Liver (tissue), 10 donors: ENCODE measurements at places on chromosomes 7 and 10. TPM values are rescaled to one million over a fixed set of nuclear protein-coding genes. Genes with fewer than 3 reads are reported as not detected.

The NKX6-2 gene
- not detected for total RNA-seq

The TEX47 gene
- total RNA-seq = not detected

The ASIC3 gene
- total RNA-seq = 0.05 TPM

The LRRC4 gene
- total RNA-seq = 2.7 TPM

The KIAA1549 gene
- total RNA-seq = 0.50 TPM

The PMPCB gene
- total RNA-seq = 43.3 TPM

The CFAP58 gene
- 0.08 TPM for total RNA-seq

The PRPS1L1 gene
- not detected for total RNA-seq

DNA sequence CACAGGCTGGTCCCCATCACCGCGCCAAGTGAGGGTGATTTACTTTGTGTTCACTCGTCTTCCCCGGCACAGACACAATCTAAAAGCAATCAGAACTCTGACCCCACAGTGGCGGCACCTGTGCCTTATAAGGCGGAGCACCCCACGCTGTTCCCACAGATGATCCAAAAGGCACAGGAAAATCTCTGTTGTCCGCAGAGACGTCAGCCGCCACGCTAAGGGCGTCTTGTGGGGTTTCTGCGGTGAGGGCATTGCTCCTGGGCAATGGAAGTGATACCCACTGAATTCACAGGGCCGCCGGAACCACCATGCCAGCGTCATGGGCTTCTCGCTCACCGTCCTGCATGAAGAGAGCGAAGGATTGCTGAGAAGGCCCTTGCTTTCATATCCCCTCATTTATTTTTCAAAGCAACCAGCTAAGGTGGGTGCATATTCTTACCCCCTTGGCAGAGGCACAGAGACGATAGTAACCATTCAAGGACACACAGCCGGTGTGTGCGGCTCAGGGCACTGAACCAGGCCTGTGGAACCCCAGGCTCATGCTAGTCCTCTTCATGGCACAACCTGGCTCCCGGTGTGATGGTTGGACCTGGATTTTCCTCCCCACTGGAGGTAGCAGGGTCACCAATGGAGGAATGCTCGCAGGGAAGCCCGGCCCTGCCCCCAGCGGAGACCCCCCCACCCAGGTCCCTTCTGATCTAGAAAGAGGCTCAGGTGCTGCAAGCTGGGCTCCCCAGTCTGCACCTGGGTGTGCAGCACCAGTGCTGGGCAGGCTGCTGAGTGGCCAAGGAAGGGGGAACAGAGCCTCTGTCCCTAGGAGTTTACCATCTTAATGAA is 279.0 kb downstream of the TCERG1L start:
- no peak for DNase-seq

- DNase-seq = peak; percentile 77
Observed at GRCh38 chr10:23067939-23068775, 27.2 kb upstream of the MSRB2 start.

GRCh38 chr7:113639221-113639620 is 279.6 kb downstream of the PPP1R3A start:
- DNase-seq = no peak

DNA sequence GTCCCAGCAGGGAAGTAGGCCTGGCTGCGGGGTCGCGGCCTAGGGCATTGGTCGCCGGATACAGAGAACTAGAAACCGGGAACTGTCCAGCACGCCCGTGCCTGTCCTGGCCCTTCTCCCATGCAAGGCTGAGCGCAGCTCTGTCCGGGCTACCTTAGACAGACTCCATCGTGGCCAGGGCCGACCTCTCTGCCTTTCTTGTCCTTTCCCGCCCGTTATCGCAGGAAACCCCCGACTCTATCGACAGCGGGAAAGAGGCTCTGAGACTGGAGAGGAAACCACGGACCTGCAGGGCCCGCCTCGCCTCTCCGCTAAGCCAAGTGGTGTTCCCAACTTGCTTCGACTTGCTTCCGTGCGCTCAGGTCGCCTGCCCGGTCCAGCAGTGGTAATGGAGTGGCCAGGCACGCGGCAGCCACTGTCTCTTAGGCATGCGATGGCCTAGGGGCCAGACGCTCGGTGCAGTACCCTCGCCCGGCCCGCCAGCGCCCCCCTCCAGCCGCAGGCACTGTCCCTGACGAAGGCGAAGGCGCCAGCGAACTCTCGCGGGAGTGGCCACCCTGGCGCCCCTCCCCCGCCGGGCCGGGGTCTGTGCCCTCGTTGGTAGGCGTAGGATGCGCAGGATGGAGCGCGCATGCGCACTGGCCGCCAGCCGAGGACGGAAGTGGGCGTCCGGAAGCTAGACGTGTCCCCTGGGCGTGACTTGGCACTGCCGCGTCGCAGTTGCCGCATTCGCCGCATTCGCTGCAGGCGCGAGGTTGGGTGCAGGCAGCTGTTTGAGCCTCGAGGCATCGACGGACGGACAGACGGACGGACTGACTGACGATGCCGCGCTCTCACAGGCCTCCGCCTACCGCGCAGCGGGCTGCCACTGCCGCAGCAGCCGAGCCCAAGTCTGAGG is 54.4 kb downstream of the MCMBP start:
- peak; percentile 76 for DNase-seq

GRCh38 chr10:878333-878759 is 53.2 kb downstream of the LARP4B start:
- no peak for DNase-seq

- DNase-seq = peak; percentile 71
Observed at GRCh38 chr7:74449809-74450397, 3.8 kb upstream of the GTF2IRD1 start.

DNA sequence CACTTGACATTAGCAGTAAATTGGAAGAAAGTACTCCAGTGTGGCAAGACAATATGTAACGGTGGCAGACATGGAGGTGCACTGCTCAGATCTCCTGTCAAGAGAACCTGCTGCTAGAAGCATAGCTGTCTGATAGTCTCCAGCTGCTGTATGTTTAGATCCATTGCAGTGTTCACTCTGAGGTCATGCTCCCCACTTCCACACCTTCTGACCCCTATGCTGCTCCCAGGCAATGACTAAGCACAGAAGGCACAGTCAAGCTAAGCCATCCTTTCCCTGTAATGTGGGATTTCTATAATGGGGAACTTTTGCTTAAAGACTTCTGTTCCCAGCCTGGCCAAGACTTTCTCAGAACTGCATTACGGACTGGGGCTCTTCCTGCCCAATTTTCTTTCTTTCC is 315.8 kb downstream of the HPSE2 start:
- no peak for DNase-seq

DNA sequence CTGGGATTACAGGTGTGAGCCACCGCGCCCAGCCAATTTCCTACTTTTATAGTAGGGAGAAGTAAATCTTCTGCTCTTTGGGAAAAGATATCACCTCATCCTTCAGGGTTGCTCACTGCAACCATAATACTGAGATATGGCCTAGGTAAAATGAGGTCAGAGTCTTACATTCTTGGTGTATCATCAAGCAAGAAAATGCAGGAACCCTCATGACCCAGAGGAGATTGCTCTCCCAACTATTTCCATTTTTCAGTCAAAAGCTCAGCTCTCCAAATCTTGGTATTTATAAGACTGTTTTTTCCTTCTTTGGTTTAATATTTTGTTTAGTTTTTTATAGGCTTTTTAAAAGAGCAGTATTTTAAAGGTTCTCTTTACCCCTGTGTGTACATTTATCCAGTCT is 20.9 kb upstream of the PHYHIPL start:
- no peak for DNase-seq

GRCh38 chr7:131327049-131327625 is 539 bp upstream of the MKLN1 start:
- no peak for DNase-seq

- DNase-seq = no peak
Observed at GRCh38 chr7:151857866-151858450, 19.0 kb downstream of the PRKAG2 start.

GRCh38 chr10:50577681-50578350 is 45.9 kb downstream of the SGMS1 start:
- no peak for DNase-seq

GRCh38 chr7:90596671-90597562 is 796 bp downstream of the CDK14 start:
- DNase-seq = no peak

DNA sequence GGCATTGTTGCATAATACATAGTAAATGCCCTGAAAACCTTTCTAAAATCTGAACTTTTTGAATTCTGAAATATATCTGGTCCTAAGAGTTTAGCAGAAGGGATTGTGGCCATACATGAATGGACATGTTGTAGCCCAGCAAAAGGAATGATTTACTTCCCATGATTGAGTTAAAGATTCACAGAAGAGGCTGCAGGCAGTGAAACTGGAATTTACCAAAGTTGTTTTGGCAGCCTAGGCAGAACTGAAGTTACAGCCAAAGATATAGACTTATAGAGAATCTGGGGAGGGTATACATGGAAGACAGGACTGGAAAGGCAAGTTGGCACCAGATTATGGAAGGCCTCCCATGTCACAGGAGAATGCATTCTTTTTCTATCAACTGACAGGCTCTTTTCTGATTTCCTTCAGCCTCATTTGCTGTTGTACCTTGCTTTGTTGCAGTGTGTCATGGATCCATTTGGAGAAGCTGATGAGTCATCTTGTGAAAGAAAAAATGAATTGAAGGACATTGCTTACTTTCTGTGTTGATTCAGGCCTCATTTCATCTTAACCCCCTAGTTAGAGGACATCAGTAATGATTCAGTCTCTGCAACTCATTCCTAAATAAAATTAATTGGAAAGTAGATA is 356.2 kb upstream of the LRGUK start:
- no peak for DNase-seq

DNA sequence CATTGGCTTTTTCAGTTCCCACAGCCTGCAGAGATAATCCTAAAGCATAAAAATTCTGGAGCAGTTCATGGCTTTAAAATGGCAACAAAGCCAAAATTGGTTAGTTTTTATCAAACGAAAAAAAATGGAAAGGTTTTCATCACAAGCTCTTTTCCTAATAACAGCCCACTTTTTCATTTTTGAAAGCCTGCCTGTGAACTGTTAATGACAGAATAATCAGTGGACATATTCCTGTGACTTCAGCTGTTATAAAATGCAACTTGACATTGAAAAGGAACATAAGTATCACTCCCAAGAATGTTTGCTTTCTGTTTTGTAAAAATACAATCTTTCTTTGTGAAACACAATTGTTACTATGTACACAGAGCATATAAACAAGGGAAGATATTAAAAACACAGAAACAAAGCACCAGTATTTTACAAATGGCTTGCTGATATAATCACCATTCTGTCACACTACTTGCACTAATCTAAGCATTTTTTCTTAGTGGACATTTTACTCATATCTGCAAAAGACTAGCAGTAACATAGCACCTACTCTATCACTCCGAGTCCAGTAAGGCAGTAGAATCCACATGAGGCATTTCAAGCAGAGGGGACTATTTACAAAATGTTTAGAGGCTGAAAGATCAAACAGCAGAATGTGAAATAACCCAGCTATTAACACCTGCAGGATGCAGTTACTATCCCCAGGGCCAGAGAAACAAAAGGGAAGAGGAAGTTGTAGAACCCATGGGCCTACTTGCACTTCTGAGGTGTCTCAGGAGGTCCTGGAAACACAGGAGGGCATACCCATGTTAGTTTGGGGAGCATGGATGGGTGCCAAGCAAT is 26.4 kb downstream of the MACC1 start:
- DNase-seq = no peak

DNA sequence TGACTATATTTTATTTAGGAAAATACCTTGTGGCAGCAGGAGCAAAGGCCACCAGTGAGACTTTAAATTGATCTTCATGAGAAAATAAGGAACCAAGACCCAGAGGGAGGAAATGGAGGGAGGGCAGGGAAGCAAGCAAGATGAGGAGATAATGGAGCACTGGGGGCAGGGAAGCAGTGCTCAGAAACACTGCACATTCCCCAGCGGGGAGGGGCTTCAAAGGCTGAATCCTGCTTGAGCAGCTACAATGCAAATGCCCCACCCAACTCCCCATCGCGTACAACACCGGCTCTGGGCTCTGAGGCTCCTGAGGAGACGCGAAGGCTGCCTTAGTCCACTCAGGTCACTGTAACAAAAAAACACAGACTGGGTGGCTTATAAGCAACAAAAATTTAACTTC is 503.8 kb downstream of the GRID1 start:
- DNase-seq = no peak
